ENCODE measurements at places on chromosomes 11 and 22.

DNA sequence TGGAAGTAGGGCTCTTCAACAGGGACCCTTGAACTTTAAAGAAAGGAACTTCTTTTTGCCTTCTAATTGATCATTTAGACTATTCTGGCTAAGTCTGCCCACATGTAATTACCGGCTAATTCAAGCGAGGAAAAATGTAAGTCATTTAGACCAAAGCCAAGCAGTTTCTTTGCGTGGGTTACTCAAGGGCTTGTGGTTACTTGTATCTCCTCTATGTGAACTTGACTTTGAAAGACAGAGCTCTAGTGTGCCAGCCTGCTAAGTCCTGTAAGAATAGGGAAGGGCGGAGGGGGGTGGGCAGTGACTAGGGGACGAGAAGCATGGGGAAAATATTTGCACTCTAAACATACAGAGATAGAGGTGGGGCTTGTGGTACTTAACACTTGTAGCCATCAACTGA lies 145.2 kb upstream of the TEAD1 start:
- no peak for DNase-seq

DNA sequence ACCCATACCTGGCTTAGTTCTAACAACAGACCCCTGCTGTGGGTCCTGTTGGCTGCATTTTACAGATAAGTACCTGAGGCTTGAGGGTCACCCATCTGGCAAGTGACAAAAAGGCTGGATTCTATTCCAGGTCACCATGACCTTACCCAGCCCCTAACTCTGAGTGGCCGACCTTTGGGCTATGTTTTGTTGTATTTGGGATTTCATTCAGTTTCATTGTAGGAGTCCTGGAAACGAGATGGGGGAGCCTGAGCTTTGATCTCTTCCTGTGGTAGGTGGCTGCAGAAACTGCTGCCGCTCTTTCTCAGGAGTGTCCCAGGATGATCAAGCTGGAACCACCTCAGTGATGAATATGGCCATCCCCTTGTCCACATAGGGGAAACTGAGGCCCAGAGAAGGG lies 24.6 kb upstream of the YWHAH start:
- DNase-seq = no peak

- no peak for DNase-seq
These were observed 1.1 kb downstream of the TTLL12 start for GRCh38 chr22:43185860-43186261.

DNA sequence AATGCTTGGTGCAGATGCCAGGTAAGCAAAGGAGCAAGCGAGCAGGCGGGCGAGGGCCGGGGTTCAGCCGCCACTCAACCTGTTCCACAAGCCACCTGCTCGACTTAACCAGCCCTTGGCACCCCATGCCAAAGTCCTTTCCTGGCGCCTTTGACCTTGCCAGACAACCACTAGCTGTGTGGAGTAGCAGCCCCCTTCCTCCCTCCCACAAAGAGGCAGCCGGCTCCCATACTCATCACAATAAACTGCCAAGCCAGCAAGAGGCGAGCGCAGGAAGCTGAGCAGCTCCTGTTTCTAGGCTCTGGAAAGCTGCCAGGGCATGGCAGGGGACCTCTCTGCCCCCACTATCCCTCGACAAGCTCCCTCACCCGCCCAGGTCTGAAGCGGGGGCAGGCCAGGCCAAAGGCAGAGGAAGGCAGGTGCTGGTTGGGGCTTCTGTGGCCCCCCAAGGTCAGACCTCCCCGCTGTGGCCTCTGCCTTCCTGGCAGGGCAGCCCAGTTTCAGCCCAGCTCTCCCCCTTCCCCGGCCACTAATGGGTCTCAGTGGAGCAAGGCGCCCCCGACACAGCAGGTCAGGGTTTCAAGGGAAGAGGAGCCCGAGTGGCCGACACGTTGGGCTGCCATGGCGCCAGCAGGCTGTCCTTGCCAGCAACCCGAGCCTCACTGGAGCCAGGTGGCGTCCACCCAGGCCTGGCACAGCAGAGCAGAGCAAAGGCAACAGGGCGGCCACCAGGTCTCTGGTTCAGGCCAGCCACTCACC lies 15.3 kb downstream of the MACROD1 start:
- DNase-seq = no peak

DNA sequence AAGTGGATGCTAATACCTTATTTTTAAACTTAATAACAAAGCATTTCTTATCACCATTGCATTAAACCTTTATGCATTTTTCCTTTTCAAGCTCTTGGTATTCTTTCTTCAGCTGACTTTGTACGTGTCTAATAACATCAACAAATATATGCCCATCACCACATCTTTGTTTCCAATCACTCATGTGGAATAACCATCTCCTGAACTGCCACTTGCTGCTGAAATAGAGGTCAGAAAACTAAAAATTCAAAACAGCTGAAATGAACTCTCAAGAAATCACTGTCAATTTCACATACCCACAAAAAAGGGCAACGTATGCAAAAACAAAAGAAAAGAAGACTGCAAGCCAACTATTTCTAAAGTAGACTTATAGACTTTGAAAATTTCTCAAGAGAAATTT lies 7.4 kb downstream of the MSANTD4 start:
- DNase-seq = no peak

DNA sequence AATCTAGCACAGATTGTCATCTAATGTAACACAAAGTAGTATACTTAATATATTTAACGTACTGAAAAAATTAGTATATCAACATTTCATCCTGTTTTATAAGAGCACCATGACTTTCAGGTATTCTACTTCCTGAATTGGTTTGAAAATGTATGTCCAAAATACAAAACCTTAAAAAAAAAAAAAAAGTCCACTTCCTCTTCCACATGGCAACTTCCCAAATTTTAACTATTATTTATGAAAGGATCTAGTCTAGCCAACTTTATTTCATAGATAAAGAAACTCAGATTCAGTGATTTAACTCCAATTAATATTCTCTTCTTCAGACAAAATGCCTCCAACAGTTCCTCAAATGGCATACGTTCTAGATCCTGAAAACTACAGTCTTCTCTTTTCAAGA lies 44.0 kb downstream of the PIK3C2A start:
- no peak for DNase-seq

- no peak for DNase-seq
These were observed 69.7 kb downstream of the SNX19 start for GRCh38 chr11:130846606-130847005.

GRCh38 chr11:8035200-8035855 lies 45.7 kb upstream of the TUB start:
- DNase-seq = no peak

GRCh38 chr11:20016526-20016925 lies 143.7 kb downstream of the DBX1 start:
- no peak for DNase-seq

GRCh38 chr11:117750357-117750756 lies 46.7 kb downstream of the DSCAML1 start:
- DNase-seq = no peak

DNA sequence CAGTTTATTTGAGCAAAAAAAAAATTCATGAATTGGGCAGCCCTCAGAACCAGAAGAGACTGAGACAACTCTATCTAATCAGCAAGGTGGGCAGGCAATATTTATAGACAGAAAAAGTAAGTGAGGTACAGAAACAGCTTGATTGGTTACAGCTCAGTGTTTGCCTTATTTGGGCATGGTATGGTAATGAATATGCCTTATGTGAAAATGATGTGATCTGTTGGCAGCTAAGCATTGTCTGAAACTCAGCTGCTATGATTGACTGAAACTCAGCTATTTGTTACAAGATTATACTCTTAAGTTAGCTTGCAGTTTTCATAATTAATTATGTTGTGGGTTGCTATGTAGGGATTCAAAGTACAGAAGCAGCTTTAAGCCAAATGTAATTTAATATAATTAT lies 127.6 kb downstream of the CNTN5 start:
- no peak for DNase-seq

DNA sequence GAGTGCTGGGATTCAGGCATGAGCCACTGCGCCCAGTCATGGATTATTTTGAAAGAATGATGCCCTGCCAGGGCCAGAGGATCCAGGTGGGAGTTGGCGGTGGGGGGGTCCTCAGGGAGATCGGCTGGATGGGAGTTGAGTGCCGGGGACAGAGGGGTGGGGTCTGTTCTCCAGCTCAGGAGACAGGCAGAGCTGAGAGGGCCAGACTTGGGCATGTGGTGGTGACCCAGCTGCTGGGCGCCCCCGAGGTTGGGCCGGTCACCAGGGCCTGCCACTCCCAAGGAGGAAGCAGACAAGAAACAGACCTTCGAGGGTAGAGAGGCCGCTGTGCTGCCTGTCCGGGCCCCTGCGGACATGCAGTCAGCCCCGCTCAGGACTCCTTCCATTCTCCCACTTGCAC lies 11.8 kb upstream of the PRODH start:
- DNase-seq = no peak

DNA sequence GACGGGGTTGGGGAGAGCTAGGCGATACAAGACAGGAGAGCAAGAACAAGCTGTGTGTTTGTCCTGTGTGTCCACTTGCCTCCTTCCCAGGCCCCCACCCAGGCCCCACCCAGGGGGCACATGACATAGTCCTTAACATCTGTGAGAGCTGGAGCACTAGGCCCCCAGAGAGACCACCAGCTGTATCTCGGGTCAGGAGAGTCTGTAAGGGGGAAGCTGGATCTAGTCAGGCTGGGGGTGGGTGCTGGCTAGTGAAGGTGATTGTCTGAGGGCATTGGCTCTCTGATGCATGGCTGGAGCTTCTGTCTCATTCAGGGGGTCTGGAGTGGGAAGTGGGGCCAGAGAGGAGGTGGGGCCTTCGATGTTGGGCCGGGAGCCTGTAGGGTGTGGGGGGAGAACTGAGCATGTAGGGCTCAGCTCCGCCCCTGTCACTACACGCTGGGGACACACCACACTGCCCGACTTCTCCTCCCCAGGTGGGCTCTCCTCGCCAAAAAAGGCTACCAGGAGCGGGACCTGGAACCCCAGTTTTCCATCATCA lies 571 bp downstream of the P2RX6 start:
- DNase-seq = no peak

GRCh38 chr22:17884893-17885292 lies 110.6 kb upstream of the BID start:
- DNase-seq = no peak

- DNase-seq = no peak
These were observed 10.4 kb upstream of the LAYN start for GRCh38 chr11:111530091-111530490.

GRCh38 chr22:43417555-43417954 lies 5.7 kb downstream of the MPPED1 start:
- no peak for DNase-seq

Measured in non-pigmented ciliary epithelial cell (primary cell).